ENCODE measurements at places on chromosomes 6 and 20.

DNA sequence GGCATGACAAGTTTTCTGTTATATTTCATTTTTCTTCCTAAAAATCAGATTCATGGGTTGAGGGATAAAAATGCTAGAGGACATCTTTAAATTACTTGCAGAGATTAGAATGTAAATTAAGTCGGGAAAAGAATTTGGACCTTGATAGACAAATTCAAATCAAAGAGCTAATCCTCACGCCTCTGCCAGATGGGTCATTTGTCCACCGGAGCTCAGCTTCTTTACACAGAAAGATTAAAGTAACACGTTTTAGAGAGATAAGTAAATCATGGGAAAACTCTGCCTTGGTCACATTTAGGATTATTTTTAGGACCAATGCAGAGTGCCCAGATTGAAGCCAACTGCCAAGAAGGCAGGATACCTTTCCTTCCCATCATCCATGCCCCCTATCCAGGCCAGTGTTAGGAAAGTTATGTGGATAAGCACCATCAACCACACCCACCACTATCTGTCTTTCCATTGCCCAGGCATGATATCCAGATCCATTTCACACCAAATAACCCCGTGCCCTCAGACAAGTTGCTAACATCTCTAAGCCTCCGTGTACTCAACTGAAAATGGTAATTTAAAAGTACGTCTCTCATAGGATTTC lies 397.4 kb upstream of the PLCB4 start:
- no peak for DNase-seq

DNA sequence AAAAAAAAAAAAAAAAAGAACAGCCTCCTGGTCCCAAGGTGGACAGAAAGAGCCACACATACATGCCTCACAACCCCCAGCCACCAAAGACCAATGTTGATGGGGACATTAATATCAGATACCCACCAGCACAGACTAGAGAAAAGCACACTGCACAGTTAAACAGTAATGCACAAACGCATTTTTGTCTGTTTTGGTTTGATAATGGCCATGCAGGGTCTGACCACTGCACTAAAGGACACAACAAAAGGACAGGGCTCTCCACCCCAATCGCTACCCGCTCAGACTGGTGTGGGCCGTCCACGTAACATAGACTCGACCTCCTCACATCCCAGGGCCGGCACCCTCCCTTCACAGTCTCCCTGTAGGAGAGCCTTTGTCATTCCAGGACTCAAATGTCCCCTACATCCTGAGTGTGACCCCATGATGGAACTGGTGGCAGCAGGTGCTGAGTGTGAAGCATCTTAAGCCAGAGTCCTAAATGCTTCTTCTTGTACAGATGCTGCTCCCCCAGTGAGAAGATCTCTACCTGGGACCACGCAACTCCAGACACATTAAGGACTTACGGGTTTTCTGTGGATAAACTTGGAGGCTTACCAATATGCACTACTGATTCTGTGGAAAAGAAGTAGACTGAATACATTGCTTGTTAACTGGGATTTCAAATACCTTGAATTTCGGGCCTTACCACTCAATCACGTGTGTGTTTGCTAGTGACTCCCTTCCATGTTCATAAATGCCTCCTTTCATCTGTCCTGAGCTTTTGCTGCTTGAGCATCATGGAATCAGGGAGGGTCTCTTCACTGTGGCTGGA lies 28.0 kb downstream of the RRBP1 start:
- no peak for DNase-seq

GRCh38 chr20:16861708-16862107 lies 113.5 kb downstream of the OTOR start:
- no peak for DNase-seq

DNA sequence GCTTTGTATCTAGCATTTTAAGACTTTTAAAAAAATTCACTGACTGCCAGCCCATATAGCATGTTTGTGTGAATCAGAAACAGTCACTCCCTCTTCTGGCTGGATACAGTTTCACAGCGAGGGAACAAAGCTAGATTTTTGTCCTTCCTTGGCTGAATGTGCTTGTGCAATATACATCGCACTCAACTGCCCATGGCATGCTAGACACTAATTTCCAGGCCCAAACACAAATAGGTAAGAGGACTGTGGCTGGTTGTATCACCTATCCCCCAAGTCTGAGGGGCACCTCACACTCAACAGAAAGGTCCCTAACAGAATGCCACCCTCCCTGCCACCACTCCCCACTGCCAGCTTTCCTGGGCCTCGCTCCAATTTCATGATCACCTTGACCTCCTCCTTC lies 16.2 kb upstream of the BLCAP start:
- DNase-seq: no peak

GRCh38 chr6:33419580-33420490 lies at the start of gene SYNGAP1:
TSS of gene SYNGAP1 (plus strand) at chr6:33420065. CDS start at chr6:33420265, 200 bp downstream.
- DNase-seq: peak; percentile 60

DNA sequence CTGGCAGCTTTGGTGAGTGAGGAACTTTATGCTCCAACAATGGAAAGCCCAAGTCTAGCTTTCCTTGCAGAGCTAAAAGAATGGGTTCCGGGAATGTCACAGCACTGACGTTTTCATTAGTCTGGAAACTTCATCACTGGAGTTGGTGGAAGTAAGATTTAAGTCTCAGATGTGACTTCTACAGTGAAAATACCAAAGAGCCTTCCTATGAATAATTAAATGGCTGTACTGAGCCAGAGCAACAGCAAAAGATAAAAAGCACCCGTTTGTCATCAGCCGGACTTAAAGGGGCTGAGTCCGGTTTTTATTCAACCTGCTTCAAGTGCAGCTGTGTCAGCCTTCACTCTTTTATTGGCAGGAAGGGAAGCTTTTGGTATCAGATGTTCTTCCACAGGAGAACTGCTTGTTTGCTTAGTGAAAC lies 46.5 kb upstream of the SHLD1 start:
- DNase-seq: no peak

DNA sequence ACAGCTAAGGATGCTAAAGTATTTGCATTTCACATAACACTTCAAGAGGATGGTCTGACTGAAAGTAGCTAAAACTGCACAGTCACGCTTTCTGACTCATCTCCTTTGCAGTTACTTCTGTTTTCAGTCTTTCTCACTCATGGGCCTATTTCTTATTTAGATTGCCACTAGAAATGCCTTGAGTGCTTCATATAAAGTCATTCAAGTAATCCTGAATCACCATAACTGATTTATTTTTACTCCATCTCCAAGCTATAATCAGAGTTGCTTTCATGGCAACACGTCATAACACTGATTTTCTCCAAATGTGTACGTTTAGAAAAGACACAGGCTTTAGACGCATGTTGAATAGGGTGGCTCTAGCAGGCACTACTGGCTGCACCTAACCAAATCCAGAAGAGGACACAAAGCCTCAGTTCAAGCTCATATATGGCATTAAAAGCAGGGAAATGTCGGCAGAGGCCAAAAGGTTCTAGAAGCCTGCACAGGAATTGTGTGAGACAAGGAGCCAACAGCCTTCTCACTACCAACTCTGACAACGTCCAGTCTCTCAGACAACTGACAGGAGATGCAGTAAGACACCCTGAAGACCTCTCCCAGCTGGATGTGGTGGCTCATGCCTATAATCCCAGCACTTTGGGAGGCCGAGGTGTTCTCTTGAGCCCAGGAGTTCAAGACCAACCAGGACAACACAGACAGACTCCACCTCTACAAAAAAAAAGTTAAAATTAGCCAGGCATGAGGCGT lies 64.1 kb upstream of the BEND6 start:
- peak; percentile 39 for DNase-seq

- DNase-seq: no peak
These were observed 747.2 kb downstream of the KHDRBS2 start for GRCh38 chr6:61538801-61539200.

DNA sequence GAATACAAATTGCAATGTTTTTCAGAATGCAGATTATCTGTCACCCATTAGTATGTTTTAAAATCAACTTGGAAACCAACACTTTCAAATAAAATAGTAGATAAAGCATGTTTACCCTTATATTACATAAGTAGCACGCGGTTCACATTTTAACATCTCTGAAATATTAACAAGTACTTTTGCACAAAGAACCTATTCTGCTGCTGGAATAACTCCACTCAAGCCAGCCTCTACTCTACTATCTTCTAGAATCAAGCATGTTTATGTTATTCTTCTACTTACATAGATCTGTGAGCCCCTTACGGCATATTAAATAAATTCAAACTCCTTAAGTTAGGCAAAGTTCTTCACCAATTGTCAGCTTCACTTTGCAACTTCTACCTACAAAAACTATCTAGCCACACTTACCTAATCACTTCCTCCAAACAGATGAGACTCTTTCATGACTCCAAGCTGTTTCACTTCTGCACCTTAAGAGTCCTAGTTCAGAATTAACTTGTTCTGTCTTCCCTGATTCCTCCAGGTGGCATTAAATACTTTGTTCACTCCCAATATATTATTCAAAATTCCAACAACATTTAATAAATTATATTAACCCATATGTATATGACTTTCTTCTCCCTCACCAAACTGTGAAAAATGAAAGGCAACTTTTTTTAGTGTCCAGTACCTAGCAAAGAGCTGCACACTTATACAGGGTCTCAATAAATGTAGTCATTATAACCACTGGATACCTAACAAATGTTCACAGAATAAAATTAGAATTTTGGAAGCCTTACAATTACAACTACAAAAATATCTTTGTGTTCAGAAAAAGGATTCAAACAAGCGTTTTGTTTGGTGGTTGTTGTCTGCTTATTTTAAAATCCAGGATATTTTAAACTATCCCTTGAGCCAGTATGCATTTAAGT lies 12.1 kb downstream of the CEP85L start:
- no peak for DNase-seq

DNA sequence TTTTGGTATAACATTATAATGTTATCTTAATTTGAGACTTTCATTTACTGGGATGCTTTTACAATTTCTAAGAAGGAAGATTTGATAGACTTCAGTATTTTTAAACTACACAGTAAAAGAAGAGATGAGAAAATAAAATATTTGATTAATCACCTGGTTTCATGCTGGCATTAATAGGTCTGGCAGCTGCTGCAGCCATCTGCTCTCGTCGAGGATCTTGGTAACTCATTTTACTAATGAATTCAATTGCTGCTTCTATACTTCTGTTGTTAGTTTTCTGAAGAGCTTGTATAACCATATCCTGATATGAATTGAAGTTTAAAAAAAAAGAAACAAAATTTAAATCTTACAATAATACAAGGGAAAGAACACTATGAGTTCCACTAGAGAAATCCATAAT lies 23.0 kb downstream of the LATS1 start:
- DNase-seq: no peak

DNA sequence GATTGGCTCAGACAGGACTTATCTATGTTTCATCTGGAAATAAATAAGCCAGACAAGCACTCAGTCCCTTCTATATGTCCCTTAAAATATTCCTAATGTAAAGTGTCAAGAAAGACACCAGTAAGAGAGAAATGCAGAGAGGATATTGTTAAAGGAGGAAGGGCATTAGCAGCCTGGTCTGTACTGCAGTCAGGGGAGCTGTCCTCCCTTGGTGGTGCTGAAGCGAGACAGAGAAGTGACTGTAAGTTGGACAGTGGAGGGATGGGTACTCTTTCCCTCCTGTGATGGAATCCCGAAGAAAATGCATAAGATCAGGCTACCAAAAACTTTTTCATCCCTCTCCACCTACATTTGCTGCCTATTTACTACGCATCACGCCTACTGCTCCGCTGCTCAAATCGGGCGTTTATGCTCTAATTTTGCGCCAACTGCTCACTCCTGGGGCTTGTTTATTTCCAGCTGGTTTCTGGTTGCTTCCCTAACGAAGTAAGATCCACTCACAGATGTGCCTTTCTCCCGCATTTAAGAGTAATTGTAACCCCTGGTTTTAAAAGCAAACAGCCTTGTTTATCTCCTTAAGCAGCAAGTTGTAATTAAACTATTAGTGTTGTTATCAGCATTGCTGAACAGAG lies 35.2 kb downstream of the PHACTR1 start:
- DNase-seq: peak; percentile 47

GRCh38 chr6:168139121-168139520 lies 60.1 kb upstream of the FRMD1 start:
- DNase-seq: no peak

DNA sequence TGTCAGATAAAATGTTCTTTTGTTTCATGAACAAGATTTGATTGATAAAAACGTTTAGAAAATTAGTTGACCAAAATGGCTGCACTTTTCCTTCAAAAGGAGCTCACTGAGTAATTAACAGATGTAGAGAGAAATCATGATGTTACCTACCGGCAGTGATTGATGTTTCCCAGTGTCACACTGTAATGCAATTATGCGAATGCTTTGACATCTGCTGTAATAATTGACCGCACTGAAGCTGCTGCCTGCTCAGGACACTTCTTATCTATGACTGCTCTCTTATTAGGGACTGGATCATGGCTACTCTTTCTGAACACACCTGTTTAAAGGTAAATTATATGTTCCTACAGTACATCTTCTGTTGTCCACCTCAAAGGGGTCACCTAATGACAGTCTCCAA lies 94.6 kb downstream of the GPR63 start:
- DNase-seq: no peak

GRCh38 chr20:2751347-2751877 lies 49.0 kb downstream of the CPXM1 start:
- DNase-seq: no peak

DNA sequence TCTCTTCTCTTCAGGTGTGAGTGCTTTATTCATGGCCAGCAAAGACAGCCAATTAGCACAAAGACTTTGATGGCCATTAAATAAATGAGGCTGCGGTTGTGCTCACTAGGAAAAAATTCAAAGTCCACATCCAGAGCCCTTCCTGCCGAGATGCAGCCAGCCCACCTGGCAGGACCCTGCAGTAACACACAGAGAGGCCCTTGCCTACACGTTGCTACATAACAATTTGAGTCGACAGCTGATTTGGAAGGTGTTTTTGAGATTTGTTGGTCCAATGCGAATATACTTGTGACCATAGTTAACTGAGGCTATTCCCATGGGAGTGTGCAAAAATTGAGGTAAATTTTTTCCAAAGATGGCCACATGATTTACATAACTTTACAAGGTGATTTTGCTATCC lies 605.4 kb upstream of the HTR1E start:
- no peak for DNase-seq

DNA sequence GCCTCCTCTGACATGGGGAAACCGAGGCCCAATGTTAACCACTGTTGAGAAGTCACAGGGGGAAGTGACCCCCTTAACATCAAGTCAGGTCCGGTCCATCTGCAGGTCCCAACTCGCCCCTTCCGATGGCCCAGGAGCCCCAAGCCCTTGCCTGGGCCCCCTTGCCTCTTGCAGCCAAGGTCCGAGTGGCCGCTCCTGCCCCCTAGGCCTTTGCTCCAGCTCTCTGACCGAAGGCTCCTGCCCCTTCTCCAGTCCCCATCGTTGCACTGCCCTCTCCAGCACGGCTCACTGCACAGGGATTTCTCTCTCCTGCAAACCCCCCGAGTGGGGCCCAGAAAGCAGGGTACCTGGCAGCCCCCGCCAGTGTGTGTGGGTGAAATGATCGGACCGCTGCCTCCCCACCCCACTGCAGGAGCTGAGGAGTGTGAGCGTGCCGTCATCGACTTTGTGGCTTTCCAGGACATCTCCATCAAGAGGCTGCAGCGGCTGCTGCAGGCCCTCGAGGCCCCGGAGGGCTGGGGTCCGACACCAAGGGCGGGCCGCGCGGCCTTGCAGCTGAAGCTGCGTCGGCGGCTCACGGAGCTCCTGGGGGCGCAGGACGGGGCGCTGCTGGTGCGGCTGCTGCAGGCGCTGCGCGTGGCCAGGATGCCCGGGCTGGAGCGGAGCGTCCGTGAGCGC lies 1.6 kb downstream of the TNFRSF6B start:
- DNase-seq: no peak

- DNase-seq: no peak
These were observed 133.0 kb downstream of the SAMD5 start for GRCh38 chr6:147641511-147641910.
